ENCODE measurements at places on chromosomes 16 and 17. TPM values are rescaled to one million over a fixed set of nuclear protein-coding genes. Genes with fewer than 3 reads are reported as not detected.

GRCh38 chr17:63494300-63494928, 17.6 kb downstream of the ACE start:
- no peak for DNase-seq

GRCh38 chr17:82103553-82104451, 5.8 kb upstream of the FASN start:
- peak; percentile 31 for DNase-seq

GRCh38 chr17:1206026-1206777, 26.4 kb upstream of the ABR start:
- DNase-seq, result no peak

Gene TBC1D3G
- total RNA-seq, result not detected

GRCh38 chr17:31388770-31389656, 2.5 kb upstream of the RAB11FIP4 start:
- DNase-seq, result no peak

DNA sequence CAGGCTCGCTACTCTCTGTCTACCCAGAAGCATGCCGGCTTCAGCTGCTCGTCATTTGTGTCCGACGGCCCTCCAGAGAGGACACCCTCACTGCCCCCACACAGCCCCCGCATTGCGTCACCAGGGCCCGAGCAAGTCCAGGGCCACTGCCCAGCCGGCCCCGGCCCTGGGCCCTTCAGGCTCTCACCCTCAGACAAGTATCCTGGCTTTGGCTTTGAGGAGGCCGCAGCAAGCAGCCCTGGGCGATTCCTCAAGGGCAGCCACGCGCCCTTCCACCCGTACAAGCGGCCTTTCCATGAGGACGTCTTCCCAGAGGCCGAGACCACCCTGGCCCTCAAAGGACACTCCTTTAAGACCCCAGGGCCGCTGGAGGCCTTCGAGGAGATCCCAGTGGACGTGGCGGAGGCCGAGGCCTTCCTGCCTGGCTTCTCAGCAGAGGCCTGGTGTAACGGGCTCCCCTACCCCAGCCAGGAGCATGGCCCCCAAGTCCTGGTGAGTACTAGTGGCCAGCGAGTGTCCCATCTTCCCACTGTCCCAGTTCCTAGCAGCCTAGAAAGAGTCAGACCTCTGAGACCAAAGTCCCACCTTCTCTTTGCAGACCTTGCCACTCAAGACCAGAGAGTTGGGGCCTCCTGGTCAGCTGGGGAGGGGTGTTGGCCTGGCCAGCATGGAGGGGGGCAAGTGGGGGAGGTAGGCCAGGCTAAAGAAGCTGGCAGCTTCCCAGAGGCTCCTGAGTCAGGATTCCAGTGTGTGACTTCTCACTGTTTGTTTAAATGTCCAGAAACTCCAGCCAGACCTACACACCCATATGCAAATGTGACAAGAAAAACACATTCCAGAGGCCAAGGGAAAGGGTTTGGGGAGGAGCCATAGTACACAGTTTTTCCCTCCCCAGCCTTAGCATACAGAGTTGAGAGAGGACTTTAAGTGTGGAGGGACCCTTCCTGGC, 18.6 kb downstream of the FOXN1 start:
- DNase-seq, result peak; percentile 82

Data from bronchial epithelial cell (primary cell).